ENCODE measurements at places on chromosomes 1 and 21.

DNA sequence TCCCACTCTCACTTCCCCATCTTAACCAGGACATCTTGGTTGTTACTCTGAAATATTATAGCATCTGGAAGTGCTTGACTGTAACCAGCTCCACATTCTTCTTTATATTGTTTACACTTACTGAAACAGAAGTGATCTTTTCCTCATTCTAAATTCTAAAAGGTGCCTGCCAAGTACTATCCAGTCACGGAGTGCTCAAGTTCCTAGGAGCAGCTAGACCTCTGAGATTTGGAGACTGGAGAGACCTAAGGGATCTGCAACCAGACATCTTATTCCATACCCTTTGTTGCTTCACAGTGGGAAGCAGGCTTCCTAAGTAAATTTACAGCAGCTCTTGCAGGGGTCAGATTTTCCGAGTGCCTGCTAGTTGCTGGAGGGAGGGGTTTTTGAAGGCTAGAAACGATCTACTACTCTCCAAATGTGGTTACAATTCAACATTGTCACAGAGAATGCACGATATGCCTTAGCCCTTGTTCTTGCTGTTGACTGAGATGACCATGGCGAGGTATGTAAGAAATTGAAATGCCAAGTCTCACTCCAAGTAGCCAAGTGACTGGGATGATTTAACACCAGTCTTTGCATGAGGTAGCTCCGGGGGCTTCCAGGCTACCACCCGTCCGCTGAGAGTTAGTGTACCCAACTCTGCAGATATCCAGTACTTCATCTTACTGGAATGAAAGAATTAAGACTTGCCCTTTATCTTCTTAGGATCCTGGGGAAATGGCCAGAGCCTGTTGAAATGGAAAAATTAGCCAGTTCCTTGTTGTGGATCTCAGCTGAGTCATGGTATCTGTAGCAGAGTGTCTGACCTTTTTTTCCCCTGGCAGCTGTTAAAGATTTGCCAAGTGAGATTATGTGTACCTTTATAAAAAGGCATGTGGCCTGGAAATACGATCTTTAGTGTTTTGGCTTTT, 150.8 kb downstream of the MAST2 start:
- no peak for DNase-seq

DNA sequence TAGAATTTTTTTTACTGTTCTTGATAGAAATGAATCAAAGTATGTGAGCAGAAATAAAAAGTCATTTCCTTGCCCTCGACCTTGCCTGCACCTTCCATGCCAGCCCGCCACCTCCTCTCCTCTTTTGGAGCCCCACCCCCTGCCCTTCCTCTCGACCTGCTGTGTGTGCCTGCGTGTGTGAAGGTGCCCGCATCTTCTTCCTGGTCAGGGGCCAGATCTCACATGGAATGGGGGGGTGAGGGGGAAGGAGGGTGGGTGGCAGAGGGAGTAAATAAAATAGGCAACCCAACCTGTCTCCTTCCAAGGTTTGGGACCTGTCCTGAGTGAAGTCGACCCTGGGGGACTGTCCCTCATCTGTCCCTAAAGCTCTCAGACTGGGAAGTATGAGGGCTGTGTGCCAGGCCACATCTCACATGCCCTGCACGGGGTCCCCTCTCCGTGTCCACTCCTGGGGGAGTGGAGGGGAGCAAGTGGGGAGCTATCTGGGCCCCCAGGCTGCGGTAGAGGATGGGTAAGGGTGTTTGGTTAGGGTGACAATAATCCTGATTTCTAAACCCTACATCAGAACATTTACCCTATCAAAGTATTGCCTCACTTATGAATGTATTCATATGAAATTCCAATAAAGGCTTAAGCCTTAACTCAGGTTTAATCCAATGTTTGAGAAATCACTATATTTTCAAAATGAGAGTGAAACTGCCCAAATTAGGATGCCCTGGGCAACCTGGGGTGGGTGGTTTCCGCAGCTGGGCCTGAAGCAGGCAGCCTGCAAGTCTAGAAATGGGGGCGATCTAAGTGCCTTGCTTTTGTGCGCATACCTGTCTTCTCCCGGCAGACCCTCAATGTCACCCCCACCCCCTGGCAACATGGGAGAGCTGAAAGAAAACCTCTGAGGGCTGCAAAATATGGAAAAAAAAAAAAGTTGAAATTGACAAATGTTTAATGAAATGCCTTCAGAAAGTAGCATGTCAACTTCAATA, 15.4 kb downstream of the AMPD2 start:
- no peak for DNase-seq

- no peak for DNase-seq
Observed at GRCh38 chr1:95475686-95476457, 241.9 kb downstream of the RWDD3 start.

- DNase-seq, result no peak
Observed at GRCh38 chr1:70497152-70497551, 86.1 kb downstream of the CTH start.

DNA sequence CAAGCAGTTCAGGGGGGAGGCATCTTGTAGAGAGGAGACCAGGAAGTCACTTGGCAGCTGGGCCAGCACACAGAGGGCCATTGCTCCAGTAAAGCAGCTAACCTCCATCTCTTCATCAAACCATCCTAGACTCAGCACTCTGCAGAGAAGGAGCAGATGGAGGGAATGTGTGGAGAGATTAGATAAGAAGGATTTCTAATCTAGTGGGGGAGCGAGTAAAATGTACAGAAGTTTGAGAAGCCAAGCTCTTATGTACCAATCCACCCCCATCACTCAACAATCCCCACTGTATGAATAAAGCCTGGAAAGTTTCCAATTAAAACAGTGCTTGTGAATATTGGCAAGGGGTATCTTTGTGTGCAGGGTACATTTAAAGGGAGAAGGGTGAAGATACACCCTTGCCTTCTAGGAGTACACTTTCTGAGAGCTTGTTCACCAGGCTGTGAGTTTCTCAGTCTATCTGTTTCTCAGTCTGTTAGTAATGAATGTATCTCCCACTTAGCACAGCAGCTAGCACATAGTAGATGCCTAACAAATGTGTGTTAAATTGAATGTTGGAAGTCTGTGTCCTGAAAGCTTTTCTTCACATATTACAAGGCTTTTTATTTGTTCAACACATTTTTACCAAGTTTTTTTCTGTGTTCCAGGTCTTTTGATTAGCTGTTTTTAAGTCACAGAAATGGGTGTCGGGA, 142.7 kb upstream of the UBE2U start:
- no peak for DNase-seq

DNA sequence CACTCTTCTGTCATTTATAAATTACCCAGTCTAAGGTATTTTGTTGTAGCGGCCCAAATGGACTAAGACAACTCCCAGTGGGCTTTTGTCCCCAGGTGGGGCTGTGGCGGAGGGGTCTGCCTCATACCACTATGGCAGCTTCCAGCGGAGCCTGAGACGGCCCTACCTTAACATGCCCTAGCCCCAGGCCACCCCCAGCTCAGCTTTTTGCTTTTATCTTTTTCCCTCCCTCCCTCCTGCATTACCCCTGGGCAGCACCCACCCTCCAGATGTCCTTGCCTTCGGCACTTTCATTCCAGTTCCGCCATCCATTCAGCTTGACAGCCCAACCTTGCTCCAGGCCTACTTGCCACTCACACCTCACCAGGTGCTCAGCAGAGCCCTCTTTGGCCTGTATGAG, 307.3 kb downstream of the PTPRU start:
- DNase-seq, result no peak

GRCh38 chr1:6497215-6497866, 5.9 kb upstream of the PLEKHG5 start:
- DNase-seq, result peak; percentile 40

- DNase-seq, result no peak
Observed at GRCh38 chr1:107588321-107588720, 376.7 kb downstream of the VAV3 start.

GRCh38 chr1:35097224-35097623, 18.0 kb downstream of the ZMYM1 start:
- no peak for DNase-seq

- DNase-seq, result no peak
Observed at GRCh38 chr1:115694805-115695204, 53.0 kb downstream of the VANGL1 start.

- no peak for DNase-seq
Observed at GRCh38 chr1:17920881-17921640, 165.9 kb downstream of the ACTL8 start.

DNA sequence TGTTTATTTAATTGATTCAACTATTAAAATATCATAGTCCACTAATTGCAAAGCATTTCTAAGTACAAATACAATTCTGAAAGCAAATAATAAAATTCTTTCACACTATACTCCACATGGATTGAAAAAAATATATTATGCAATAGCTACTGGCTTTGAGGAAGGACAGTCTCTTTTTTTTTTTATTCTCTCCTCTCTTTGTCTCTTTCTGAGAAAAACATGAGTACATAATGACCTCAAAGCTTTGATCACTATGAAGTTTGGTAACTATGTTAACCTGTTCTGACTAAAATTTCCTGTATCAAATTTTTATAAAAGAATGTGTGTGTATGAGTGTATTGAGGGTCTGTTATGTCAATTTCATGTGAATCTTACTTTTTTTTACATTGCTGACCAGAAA, 96.2 kb downstream of the RGS2 start:
- DNase-seq, result no peak

DNA sequence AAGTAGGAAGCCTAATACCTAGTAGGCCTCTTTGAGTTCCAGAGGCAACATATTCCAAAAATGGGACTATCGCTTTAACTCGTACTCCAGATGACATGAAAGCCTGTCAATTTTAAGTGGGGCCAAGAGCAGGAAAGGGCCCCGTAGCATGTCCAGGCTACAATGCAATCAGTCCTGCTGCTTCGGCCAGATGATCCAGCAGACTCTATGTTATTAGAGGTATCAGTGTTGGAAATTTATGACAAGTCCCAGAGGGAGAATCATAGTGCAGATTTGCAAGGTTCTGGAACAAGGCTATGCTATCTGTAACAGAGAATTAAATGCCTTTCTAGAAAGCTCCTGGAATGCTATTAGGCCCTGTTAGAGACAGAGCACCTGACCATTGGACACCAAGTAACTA, 56.7 kb upstream of the SRP9 start:
- no peak for DNase-seq

- DNase-seq, result no peak
Observed at GRCh38 chr1:115088871-115089419, 358 bp downstream of the TSPAN2 start.

- no peak for DNase-seq
Observed at GRCh38 chr1:183194527-183195141, 8.6 kb downstream of the LAMC2 start.
